ENCODE measurements at places on chromosomes 12 and 14.
A peak's percentile ranks its signal among the peaks of the same experiment; 100 is the strongest.

- no peak for DNase-seq
These were observed 68.9 kb downstream of the DDX51 start for GRCh38 chr12:132075026-132075713.

DNA sequence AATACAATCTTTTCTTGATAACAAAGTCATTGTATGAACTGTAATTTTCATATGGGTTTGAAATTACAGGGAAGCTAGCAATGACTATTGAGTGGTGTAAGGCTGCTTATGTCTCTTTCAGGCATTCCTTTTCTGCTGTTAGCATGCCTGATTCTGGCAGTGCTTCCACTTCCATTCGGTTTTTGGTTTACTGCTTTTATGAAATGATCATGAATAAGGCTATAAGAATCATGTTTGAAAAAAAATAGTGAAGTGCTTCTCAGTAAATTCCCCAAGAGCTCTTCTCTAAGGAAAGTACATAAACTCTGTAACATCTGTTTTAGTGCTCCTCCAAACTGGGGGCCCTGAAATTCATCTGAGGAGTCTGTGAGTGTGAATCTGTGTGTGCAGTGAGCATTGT is 434.0 kb upstream of the RGS6 start:
- DNase-seq, result no peak

- DNase-seq, result no peak
These were observed 10.8 kb upstream of the AQP2 start for GRCh38 chr12:49939707-49940106.

GRCh38 chr14:54702492-54702891 is 135.6 kb downstream of the SAMD4A start:
- DNase-seq, result no peak

- DNase-seq, result no peak
These were observed 59.5 kb downstream of the SEL1L start for GRCh38 chr14:81474148-81474492.

DNA sequence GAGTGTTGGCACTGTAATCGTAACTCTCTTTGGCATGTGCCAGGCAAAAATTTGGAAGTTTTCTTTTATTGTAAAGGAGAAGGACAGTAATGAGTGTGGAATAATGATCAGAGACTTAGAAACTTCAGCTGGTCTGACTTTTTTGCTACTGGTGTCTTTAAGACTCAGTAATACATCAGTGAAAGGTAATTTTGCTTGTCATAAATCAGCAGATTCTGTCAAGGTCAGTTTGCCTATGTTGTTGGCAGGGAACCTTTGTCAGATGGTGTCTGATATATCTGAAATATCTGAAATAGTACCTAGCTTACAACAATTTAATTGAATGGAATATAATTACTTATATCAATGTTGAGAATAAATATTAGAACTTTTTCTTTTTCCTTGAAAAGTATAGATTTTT is 516.9 kb downstream of the LRFN5 start:
- no peak for DNase-seq

- DNase-seq, result peak; percentile 6
These were observed 44.7 kb upstream of the CHST11 start for GRCh38 chr12:104411826-104412641.

Data from inflammatory macrophage treated with lipopolysaccharide for 1 hour (primary cell).